Endothelial cell of umbilical vein (primary cell): ENCODE measurements at places on chromosomes 6 and 20. TPM values are rescaled to one million over a fixed set of nuclear protein-coding genes. Genes with fewer than 3 reads are reported as not detected.

- H3K36me3 ChIP-seq = no peaks in the 10 kb centered on the region
- H3K27ac ChIP-seq = no peak overlapping the region
- peaks cover 4% of the 10 kb centered on the region for H3K27me3 ChIP-seq
- DNase-seq = peak; percentile 23
- H3K4me1 ChIP-seq = no peaks in the 10 kb centered on the region
- H3K4me3 ChIP-seq = no peak overlapping the region
These were observed 44.1 kb downstream of the ELOVL2 start for GRCh38 chr6:10999994-11000393.

GRCh38 chr20:46520976-46521579, 7.7 kb upstream of the ZNF334 start:
- H3K27ac ChIP-seq = no peak overlapping the region
- H3K36me3 ChIP-seq = no peaks in the 10 kb centered on the region
- H3K27me3 ChIP-seq = no peaks in the 10 kb centered on the region
- H3K4me1 ChIP-seq = no peaks in the 10 kb centered on the region

GRCh38 chr6:132210886-132211563, 190.2 kb downstream of the MOXD1 start:
- H3K4me1 ChIP-seq = no peaks in the 10 kb centered on the region
- H3K27me3 ChIP-seq = no peaks in the 10 kb centered on the region
- no peak for DNase-seq

The C2 gene
- total RNA-seq = 0.60 TPM in 1 of 2 replicates, not detected in the other

The ZSCAN16 gene
- 7.7 and 8.9 TPM in 2 replicates for total RNA-seq

GRCh38 chr20:13142143-13142542, 78.9 kb upstream of the ISM1 start:
- no peak overlapping the region for H3K27ac ChIP-seq
- H3K4me3 ChIP-seq = no peak overlapping the region
- no peaks in the 10 kb centered on the region for H3K36me3 ChIP-seq
- no peak for DNase-seq
- H3K27me3 ChIP-seq = no peaks in the 10 kb centered on the region

- no peak overlapping the region for H3K27ac ChIP-seq
- H3K4me1 ChIP-seq = peaks cover 18% of the 10 kb centered on the region
- DNase-seq = no peak
- H3K4me3 ChIP-seq = no peak overlapping the region
- no peaks in the 10 kb centered on the region for H3K27me3 ChIP-seq
These were observed 66.6 kb downstream of the IPCEF1 start for GRCh38 chr6:154289818-154290508.

The CRISP2 gene
- not detected in 2 replicates for total RNA-seq

DNA sequence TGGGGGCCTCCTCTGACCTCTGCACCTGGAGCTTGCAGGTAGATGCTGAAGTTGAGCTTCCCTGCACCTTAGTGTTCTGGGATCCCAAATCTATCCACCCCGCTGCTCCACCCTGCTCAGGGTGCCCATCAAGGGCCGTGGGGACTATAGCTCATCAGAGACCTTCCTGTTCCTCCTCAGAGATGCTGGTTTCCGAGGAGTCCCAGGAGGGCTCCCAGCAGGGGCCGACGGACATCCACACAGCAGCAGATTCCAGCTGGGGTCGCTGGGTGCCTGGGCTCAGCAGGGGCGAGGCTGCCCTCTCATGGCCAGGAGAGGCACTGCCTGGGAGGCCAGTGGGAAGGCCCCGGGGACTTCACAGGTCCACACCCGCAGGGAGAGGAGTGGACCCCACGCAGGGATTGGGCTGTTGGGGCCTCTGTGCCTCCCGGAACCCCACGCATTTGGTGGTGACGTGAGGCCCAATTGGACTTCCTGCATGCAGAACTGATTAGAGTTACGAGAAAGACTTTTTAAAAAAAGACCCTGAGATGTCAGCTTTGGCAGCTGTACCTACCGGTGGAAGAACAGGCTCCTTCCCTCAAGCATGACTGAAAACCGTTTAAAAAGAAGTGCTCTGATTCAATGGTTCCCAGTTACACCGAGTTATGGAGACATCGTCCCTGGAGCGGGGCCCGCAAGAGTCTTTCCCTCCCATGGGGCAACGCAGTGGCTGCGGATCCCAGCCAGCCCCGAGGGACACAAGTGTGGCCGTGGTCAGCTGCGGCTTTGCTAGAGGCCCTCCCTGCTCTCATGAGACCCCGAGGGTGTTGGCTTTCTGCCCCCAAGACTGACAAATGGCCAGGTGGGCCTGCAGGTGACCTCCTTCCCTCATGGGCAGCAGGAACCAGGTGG, 25.3 kb upstream of the SLCO4A1 start:
- H3K27me3 ChIP-seq = no peaks in the 10 kb centered on the region
- H3K27ac ChIP-seq = no peak overlapping the region
- DNase-seq = peak; percentile 75
- H3K4me3 ChIP-seq = no peak overlapping the region
- H3K4me1 ChIP-seq = peaks cover 20% of the 10 kb centered on the region
- no peaks in the 10 kb centered on the region for H3K36me3 ChIP-seq

DNA sequence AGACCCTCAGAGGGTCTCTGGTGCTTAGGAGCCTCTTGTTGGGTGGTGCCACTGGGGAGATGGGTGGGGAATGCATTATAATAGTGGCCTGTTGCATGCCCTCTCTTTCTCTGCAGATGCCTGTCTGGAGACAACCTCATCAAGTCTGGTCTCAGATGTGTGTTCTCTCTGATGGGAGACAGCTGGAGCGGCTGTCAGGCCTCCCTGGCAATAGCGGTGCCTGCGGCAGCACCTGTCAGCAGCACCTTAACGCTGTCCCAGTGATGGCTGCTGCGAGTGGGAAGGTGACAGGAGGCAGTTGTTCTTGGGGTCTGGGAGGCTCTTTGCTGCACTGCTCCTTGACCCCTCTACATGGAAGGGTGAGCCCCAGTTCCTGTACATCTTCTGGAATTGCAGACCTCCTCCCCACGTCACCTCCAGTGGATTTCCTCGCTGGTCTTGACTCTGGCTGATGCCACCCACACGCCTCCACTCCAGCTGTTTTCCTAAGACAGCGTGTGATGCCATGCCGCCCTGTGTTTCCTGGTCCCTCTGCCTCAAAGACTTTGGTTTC, 63.3 kb upstream of the BLCAP start:
- H3K36me3 ChIP-seq = no peaks in the 10 kb centered on the region
- no peak overlapping the region for H3K4me3 ChIP-seq
- no peak for DNase-seq
- H3K27me3 ChIP-seq = peaks cover 10% of the 10 kb centered on the region
- H3K27ac ChIP-seq = no peak overlapping the region

DNA sequence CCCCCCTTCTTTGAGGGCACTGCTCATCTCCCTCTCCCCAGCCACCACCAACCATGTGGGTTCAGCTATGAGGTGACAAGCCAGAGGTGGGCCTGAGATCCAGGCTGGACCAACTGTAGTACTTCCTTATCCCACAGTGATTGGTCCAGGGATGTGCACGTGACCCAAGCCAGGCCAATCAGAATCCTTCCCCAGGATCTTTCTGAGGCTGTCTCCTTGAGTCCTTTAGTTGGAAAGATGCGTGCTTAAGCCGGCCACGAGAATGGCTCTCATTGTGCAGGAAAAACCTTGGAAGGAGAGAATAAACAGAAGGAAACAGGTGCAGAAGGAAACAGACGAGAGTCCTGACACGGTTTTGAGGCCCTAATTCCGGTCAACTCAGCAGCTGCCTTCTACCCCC, 39.2 kb downstream of the ZC3H12D start:
- H3K27me3 ChIP-seq = peaks cover 6% of the 10 kb centered on the region
- no peak overlapping the region for H3K27ac ChIP-seq
- DNase-seq = no peak
- no peaks in the 10 kb centered on the region for H3K4me1 ChIP-seq
- H3K36me3 ChIP-seq = no peaks in the 10 kb centered on the region

The COL10A1 gene
- total RNA-seq = not detected in 2 replicates

The MUC22 gene
- not detected in 2 replicates for total RNA-seq

GRCh38 chr6:142174703-142175102, 27.6 kb downstream of the VTA1 start:
- H3K36me3 ChIP-seq = peaks cover 3% of the 10 kb centered on the region
- H3K27ac ChIP-seq = no peak overlapping the region
- H3K27me3 ChIP-seq = no peaks in the 10 kb centered on the region
- H3K4me3 ChIP-seq = no peak overlapping the region

DNA sequence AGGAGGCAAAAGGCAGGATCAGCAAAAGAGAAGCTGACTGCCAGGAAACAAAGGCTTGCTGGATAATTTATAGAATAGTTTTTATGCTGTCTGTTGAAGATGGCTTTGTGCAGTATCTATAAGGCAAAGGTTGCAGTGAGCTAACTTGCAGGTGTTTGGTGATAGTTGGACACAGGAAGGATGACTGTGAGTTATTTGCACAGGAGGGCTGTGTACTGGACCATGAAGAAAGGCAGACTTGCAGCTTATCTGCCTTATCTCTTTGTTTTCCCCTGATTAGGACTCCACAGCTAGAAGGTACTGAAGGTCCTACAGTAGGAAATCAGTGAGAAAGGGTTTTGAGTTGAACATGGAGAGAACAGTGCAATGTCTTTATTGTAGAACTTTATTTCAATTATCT, 2.1 kb downstream of the BTN1A1 start:
- H3K27ac ChIP-seq = no peak overlapping the region
- peaks cover 48% of the 10 kb centered on the region for H3K27me3 ChIP-seq

GRCh38 chr20:33524261-33524660, 34.4 kb downstream of the CBFA2T2 start:
- H3K4me3 ChIP-seq = no peak overlapping the region
- H3K27me3 ChIP-seq = no peaks in the 10 kb centered on the region
- no peaks in the 10 kb centered on the region for H3K4me1 ChIP-seq
- DNase-seq = peak; percentile 31

- DNase-seq = no peak
- no peak overlapping the region for H3K27ac ChIP-seq
- H3K27me3 ChIP-seq = peaks cover 9% of the 10 kb centered on the region
- H3K4me3 ChIP-seq = no peak overlapping the region
These were observed 253.1 kb downstream of the LY86 start for GRCh38 chr6:6841571-6841970.

DNA sequence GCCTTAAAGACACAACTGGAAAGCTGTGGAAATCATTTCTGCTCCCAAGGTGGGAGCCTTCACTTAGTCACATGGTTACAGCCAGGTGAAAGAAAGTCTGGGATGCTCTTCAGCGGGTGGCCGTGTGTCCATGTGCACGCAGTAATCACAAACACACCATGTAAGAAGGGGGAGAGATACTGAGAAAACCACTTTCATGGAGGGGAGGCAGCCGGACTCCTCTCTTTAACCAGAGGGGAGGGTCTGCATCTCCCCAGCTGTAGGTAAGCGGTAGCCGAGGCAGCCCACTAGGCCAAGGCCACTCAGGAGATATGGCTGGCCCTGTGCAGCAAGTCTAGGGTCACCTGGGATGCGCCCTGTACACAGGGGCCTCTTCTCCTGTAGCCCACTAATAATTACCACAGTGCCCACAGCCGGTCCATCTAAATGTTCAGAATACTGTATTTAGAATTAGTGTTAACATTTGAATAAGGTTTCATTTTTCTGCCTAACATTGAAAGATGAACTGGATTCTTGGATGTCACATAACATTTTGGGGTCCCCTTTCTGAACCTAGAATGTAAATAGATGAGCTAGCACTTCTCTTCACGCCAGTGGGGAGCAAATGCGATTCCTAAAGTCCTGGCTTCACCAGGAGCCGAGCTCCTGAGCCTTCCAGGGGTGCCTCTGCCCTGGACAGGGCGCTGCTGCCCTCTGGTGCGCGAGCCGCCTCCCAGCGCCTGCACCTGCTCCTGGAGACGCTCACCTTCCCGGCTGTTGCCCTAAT, 15.9 kb downstream of the GPR31 start:
- H3K27ac ChIP-seq = no peak overlapping the region
- no peaks in the 10 kb centered on the region for H3K27me3 ChIP-seq
- H3K4me1 ChIP-seq = no peaks in the 10 kb centered on the region
- peak; percentile 11 for DNase-seq

- H3K27me3 ChIP-seq = no peaks in the 10 kb centered on the region
- no peak for DNase-seq
- H3K4me1 ChIP-seq = no peaks in the 10 kb centered on the region
- no peaks in the 10 kb centered on the region for H3K36me3 ChIP-seq
These were observed 208.9 kb upstream of the EXOC2 start for GRCh38 chr6:901696-902460.

- no peaks in the 10 kb centered on the region for H3K4me1 ChIP-seq
- peak; percentile 43 for DNase-seq
- peaks cover 3% of the 10 kb centered on the region for H3K27me3 ChIP-seq
These were observed 912 bp downstream of the IL17F start for GRCh38 chr6:52243282-52243893.

- H3K36me3 ChIP-seq = no peaks in the 10 kb centered on the region
- H3K27ac ChIP-seq = peak overlapping the region; percentile 75
- H3K4me1 ChIP-seq = peaks cover 17% of the 10 kb centered on the region
- H3K4me3 ChIP-seq = no peak overlapping the region
- peak; percentile 46 for DNase-seq
These were observed 139.2 kb downstream of the AHI1 start for GRCh38 chr6:135358251-135358821.

DNA sequence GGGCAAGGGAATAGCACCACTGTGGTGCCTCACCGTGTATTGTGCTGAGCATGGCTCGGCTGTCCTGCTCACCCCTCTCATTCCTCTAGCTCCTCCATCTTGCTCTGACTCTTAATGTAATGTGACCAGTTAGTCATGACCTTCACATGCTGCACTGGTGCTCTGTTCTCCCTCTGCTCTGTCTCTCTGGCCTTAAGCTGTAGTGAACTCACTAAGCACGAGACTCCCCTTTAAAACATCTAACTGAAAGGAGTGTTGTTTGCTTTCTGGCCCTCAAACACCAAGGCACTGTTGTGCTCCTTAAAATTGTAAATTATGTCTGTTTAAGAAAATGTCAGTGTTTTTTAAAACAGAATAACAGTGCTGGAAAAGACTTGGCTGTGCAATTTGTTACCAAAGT, 140.4 kb downstream of the HDGFL1 start:
- H3K27ac ChIP-seq = no peak overlapping the region
- DNase-seq = no peak
- H3K27me3 ChIP-seq = no peaks in the 10 kb centered on the region
- H3K36me3 ChIP-seq = no peaks in the 10 kb centered on the region
- H3K4me1 ChIP-seq = no peaks in the 10 kb centered on the region

GRCh38 chr20:33846291-33846935, 35.3 kb downstream of the CHMP4B start:
- peaks cover 17% of the 10 kb centered on the region for H3K4me1 ChIP-seq
- no peak overlapping the region for H3K4me3 ChIP-seq
- H3K27ac ChIP-seq = no peak overlapping the region
- H3K36me3 ChIP-seq = peaks cover 7% of the 10 kb centered on the region
- H3K27me3 ChIP-seq = no peaks in the 10 kb centered on the region

DNA sequence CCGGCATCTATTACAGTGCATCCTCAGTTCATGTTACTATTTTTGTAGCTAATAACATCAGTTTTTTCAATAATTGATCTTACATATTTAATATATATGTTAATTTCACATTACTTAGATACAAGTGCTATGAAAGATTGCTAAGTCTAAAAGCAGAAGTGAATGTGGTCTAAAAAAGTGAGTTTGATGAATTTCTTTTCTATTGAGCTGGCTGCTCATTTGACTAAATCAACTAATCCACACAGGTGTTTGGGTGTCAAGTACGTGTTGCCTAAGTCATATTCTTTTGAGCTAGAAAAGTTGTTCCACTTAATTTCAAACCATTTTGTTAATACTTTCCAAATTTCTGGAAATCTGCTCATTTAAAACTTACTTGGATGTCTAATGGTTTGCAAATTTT, 46.6 kb upstream of the EZR start:
- peaks cover 7% of the 10 kb centered on the region for H3K4me1 ChIP-seq
- peaks cover 15% of the 10 kb centered on the region for H3K27me3 ChIP-seq
- no peak for DNase-seq
- no peak overlapping the region for H3K4me3 ChIP-seq
- H3K36me3 ChIP-seq = no peaks in the 10 kb centered on the region
- H3K27ac ChIP-seq = no peak overlapping the region

The OR2J3 gene
- total RNA-seq = not detected in 2 replicates
